ENCODE measurements at places on chromosomes 2 and 18. TPM values are rescaled to one million over a fixed set of nuclear protein-coding genes. Genes with fewer than 3 reads are reported as not detected.

GRCh38 chr2:98503481-98504105 lies 58.9 kb downstream of the INPP4A start:
- H3K4me3 ChIP-seq: no peak overlapping the region
- no peaks in the 10 kb centered on the region for H3K27me3 ChIP-seq
- no peaks in the 10 kb centered on the region for H3K36me3 ChIP-seq
- peak overlapping the region; percentile 70 for H3K27ac ChIP-seq
- peaks cover 78% of the 10 kb centered on the region for H3K4me1 ChIP-seq
- DNase-seq: peak; percentile 53

DNA sequence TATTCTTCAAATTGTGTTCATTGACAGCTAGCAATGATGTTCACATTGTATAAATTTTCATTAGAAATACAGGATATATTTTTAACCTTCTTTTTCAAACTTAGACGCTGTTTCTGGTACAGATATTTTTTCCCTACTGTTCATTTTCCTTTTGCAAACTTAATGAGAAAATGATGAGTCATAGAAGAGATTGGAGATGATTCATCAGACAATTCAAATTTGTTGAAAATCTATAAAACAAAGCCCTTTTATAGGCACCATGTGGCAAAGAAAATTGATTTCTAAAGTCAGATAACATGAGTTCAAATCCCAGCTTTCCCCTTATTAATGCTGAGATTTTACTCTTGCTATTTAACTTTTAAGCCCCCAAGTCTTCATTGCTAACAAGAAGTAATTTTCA lies 728.8 kb upstream of the DDX18 start:
- H3K4me1 ChIP-seq: no peaks in the 10 kb centered on the region
- no peaks in the 10 kb centered on the region for H3K27me3 ChIP-seq
- H3K27ac ChIP-seq: no peak overlapping the region
- DNase-seq: no peak
- H3K36me3 ChIP-seq: no peaks in the 10 kb centered on the region

DNA sequence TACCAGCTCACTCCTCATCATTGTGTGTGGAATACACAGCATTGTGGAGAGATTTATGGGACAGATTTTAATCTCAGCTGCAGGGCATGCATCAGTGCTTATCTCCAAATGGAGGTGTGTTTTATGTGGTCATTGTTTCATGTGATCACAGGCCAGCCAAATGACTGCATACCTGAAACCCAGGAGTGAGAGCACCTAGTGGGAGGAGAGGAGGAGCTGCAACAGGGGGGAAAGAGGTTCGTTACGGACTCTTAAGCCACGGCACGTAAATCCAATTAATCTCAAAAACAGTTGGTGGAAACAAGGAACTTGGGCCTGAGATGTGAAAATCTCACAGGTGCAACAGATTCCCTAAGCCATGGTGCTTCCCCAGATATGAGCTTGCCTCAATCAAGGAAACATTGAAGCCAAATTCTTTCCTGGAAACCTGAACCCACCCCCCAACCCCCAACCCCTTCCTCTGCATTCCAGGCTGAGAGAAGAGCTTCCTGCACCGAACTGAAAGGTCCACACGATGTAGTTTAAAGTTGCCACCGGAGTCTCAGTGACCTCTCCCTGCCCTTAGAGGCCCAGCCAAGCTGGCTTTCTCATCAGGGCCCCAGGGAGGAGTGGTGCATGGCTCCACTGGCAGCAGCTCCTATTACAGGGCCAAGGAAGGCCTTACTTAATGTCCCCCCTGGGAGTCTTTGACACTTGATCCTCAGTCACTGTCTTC lies 167.4 kb downstream of the C1D start:
- H3K27ac ChIP-seq: no peak overlapping the region
- H3K4me3 ChIP-seq: no peak overlapping the region
- no peaks in the 10 kb centered on the region for H3K4me1 ChIP-seq
- no peaks in the 10 kb centered on the region for H3K36me3 ChIP-seq
- H3K27me3 ChIP-seq: no peaks in the 10 kb centered on the region

DNA sequence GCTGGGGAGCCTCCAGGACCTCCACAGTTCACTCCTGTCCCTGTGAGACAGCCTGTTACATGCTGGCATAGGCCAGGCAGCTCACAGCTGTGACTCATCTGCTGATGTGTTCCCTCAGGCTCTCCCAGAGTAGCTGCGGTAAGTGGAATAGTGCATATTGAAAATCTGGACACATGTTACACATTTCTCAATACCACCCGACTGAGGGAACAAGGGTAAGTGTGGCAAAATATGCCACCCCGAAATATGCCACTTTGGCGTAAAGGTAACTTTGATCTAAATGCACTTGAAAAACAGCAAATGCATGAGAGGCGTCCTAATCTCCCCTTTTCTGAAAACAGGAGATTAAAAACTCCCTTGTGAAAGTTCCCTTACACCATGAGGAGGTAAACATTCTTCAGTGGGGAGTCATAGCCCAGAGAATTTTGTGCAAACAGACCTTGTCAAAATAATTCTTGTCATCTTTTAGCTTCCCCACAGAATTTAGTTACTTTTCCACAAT lies 557.9 kb downstream of the CCDC85A start:
- H3K27me3 ChIP-seq: no peaks in the 10 kb centered on the region
- no peak overlapping the region for H3K4me3 ChIP-seq
- H3K4me1 ChIP-seq: no peaks in the 10 kb centered on the region
- H3K27ac ChIP-seq: no peak overlapping the region

ABCB11 gene
- total RNA-seq: 0.12 TPM

CHRND gene
- total RNA-seq: not detected
